ENCODE measurements at places on chromosomes 12 and 14. TPM values are rescaled to one million over a fixed set of nuclear protein-coding genes. Genes with fewer than 3 reads are reported as not detected.

The MDM2 gene
- 10.7 TPM for polyA plus RNA-seq

The TBX3 gene
- polyA plus RNA-seq, result 10.3 TPM

The C12orf56 gene
- polyA plus RNA-seq, result not detected

The HAL gene
- 0.30 TPM for polyA plus RNA-seq

The CCDC197 gene
- not detected for polyA plus RNA-seq

The HIGD1C gene
- not detected for polyA plus RNA-seq

The PRPF40B gene
- polyA plus RNA-seq, result 10.1 TPM

The AREL1 gene
- 9.6 TPM for polyA plus RNA-seq

The NID2 gene
- 4.0 TPM for polyA plus RNA-seq

The RAPGEF3 gene
- 239 TPM for polyA plus RNA-seq

The KCNMB4 gene
- polyA plus RNA-seq, result 3.7 TPM

The GATC gene
- 10.6 TPM for polyA plus RNA-seq

The SIX4 gene
- polyA plus RNA-seq, result 0.51 TPM

The HNF1A gene
- polyA plus RNA-seq, result 0.62 TPM

The LEMD3 gene
- 6.0 TPM for polyA plus RNA-seq

The SRRM4 gene
- not detected for polyA plus RNA-seq

The ANO4 gene
- polyA plus RNA-seq, result 0.22 TPM

The OTUB2 gene
- 0.11 TPM for polyA plus RNA-seq

The DIO2 gene
- 2.3 TPM for polyA plus RNA-seq

The ADCY4 gene
- polyA plus RNA-seq, result 107 TPM

The SLCO1B3 gene
- 0.05 TPM for polyA plus RNA-seq

The ATN1 gene
- 119 TPM for polyA plus RNA-seq

The FLVCR2 gene
- polyA plus RNA-seq, result 1.3 TPM

The BRI3BP gene
- 2.7 TPM for polyA plus RNA-seq

The FKBP11 gene
- polyA plus RNA-seq, result 156 TPM

The IAPP gene
- not detected for polyA plus RNA-seq
